ENCODE measurements at places on chromosomes 6 and 20.

DNA sequence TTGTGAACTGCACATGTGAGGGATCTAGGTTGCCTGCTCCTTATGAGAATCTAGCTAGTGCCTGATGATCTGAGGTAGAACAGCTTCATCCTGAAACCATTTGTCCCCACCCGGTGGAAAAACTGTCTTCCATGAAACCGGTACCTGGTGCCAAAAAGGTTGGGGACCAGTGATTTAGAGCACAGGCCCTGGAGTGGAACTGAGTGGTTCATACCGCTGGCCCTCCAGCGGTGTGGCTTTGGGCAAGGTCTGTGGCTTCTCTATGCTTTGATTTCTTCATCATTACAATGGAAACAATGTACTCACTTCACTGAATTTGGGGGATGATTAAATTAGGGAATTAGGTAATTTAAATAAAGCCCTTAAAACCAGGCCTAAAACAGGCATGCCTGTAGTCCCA lies 36.3 kb downstream of the CD164 start:
- DNase-seq = no peak

- DNase-seq = no peak
Measured at GRCh38 chr20:13922241-13922640, 68.2 kb downstream of the SEL1L2 start.

DNA sequence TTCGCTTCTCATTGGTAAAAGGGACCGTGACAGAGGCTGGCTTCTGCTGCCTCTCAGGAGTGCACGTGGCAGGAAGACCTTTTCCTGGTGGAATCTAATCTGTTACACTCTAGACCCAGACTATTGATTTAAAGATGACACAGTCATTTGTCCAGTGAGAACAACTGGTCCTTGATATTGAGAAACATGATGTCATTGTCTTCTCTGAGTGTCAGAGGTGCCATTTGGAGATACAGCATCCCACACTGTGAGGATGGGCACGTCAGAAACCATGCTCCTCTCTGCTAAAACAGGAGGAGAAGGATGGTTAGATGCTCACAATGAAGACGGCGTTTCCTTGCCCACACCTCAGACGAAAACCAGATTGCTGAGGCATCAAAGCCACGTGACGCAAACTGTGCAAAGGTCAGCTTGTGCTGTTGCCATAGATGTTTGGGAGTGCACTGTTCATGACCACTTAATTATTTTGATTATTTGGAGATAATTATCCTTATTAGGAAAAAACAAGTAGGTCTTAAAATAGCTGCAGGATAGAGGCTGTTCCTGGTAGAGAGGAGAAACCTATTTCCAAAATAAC lies 169.0 kb downstream of the SMOC2 start:
- no peak for DNase-seq

DNA sequence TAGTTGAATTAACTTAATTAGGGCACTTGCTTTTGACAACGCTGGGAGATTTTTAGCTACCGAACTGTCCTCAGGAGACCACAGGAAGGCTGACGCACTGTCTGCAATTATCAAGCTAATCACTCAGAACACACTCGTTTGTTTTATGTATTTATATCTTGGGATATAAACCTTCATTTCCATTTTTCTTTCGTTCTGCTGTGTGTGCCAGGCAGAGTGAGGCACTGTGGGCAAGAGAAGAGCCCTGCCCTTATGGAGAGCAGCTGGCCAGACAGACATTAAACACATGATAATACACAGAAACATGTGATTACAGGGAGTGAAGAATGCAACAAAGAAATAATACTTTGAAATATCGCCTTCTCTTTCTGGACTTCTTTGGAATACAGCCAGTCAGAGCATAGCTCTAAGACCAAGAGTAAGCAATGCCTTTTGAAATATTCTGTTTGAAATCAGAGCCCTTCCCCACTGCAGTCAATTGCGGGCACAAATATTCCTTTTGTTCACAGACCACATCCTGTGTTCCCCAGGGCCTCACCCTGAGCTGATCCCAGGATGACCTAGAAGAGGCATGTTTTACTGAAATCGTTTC lies 96.8 kb downstream of the ANKRD60 start:
- DNase-seq = no peak

DNA sequence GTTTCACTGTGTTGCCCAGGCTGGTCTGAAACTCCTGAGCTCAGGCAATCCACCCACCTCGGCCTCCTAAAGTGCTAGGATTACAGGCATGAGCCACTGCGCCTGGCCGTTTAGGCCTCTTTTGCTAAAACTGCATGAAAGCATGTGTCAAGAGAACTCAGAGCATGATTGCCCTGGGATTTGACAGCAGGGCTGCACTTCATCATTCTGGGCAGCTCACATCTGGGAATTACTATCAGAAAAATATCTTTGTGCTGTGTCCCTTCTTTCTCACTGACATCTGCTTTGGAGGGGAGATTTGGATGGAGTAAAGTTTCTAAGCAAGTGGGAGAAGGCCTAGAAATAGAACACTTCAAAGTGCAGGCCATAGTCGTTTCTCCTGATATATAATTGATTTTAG lies 59.6 kb upstream of the EIF2S2 start:
- no peak for DNase-seq
